Uterus (tissue), 4 donors: ENCODE measurements at places on chromosomes 3 and 15. TPM values are rescaled to one million over a fixed set of nuclear protein-coding genes. Genes with fewer than 3 reads are reported as not detected.

GRCh38 chr3:76096036-76096435 lies 310.7 kb upstream of the ZNF717 start:
- H3K27ac ChIP-seq = no peak overlapping the region
- no peaks in the 10 kb centered on the region for H3K27me3 ChIP-seq
- H3K4me1 ChIP-seq = no peaks in the 10 kb centered on the region
- H3K4me3 ChIP-seq = no peak overlapping the region
- no peaks in the 10 kb centered on the region for H3K36me3 ChIP-seq
- no peak for DNase-seq

- no peak overlapping the region for H3K27ac ChIP-seq
- no peak overlapping the region for H3K4me3 ChIP-seq
- no peaks in the 10 kb centered on the region for H3K4me1 ChIP-seq
- no peaks in the 10 kb centered on the region for H3K27me3 ChIP-seq
- H3K36me3 ChIP-seq = no peaks in the 10 kb centered on the region
These were observed 143.7 kb upstream of the KCNMB2 start for GRCh38 chr3:178392511-178392926.

GRCh38 chr15:64058279-64058678 lies 12.0 kb upstream of the DAPK2 start:
- no peak overlapping the region for H3K27ac ChIP-seq
- DNase-seq = no peak
- H3K4me3 ChIP-seq = no peak overlapping the region
- no peaks in the 10 kb centered on the region for H3K27me3 ChIP-seq

DNA sequence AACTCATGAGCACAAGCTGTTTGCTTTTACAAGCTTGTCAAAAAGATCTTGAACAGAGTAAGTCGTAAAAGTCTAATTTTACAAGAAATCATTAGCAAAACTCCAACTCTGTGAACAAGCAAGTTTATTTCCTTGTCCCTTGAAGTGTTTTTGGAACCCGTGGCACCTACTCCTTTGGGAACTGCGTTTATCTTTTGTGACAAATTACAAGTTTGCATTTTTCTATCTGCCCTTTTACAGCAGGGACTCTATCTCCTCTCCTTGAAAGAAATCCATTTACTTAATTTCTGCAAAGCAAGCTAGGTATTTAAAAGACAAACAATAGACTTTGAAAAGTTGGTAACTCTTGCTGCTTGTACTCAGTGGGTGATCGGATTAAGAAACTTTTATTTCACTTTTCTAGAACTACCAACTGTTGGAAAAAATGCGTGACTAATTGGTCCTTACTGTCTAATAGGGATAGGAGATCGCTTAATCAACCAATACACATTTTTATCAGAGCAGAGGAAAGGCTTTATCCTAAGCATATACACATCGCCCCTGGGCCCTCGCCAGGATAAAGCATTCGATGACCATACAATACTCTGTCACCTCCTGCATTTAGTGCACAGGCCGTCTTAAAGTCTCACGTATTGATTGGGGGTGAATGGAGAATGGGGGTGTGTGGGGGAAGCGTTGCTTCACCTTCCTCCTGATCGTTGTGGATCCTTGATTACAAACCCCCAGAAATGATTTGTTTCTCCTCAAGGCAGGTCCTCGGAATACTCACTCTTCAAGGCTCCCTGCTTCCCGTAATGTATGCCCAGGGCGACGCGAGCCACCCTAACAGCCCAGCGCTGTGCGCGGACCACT lies 1.7 kb downstream of the PRTG start:
- peak overlapping the region; percentile 65 for H3K4me3 ChIP-seq
- peak overlapping the region; percentile 88 for H3K27ac ChIP-seq
- no peaks in the 10 kb centered on the region for H3K4me1 ChIP-seq
- no peaks in the 10 kb centered on the region for H3K27me3 ChIP-seq
- DNase-seq = no peak

DNA sequence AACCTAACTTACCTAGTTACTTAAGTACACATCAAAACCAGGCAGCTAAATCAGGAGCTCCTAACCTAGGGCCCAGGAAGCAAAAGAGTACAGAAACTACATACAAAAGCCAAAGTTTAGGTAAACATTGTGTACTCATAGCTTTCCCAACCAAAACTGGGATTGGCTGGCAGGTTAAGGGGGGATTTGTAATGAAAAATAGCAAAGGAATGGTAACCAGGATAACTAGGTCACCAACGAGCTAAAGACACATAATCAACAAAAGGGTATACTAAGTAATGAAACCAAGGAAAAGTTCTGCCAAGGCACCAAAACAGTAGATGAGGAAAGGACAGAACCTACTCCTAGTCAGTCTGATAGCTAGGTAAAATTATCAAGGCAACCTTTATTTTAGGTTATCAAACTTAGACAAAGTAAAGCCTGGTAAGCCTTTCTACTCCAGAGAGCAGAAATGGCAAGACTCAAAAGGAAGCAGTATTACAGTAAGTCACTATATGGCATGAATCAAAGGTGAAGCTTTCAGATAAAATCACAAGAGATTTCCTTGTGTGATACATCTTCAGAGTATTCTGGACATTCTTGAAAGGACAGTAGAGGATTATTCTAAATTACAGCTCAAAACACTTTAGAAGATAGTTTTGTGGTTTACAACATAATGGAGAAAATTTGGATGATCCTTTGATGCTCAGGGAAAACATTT lies 10.2 kb downstream of the TRA2B start:
- no peaks in the 10 kb centered on the region for H3K27me3 ChIP-seq
- no peak overlapping the region for H3K4me3 ChIP-seq
- H3K4me1 ChIP-seq = peaks cover 21% of the 10 kb centered on the region
- no peaks in the 10 kb centered on the region for H3K36me3 ChIP-seq
- peak overlapping the region; percentile 37 for H3K27ac ChIP-seq
- DNase-seq = no peak

DNA sequence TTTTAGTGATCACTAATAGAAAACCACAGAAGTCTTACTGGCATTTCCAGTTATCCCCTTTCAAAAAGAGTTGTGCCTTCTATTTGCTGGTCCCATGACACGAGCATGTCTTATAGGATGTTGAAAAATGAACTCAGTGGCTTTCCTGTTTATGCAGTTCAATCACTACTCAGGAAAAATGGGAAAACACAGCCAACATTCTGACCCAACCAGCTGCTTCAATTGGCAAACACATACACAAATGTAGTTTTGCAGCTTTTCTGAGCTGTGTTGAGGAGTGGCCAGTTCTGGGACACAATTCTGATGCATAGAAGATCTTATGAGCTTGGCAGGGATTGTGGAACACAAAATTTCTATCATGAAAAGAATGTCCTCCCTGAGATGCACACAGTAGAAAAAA lies 40.3 kb downstream of the FSTL1 start:
- no peak for DNase-seq
- no peak overlapping the region for H3K27ac ChIP-seq
- no peaks in the 10 kb centered on the region for H3K36me3 ChIP-seq
- no peaks in the 10 kb centered on the region for H3K27me3 ChIP-seq
- H3K4me3 ChIP-seq = no peak overlapping the region

DNA sequence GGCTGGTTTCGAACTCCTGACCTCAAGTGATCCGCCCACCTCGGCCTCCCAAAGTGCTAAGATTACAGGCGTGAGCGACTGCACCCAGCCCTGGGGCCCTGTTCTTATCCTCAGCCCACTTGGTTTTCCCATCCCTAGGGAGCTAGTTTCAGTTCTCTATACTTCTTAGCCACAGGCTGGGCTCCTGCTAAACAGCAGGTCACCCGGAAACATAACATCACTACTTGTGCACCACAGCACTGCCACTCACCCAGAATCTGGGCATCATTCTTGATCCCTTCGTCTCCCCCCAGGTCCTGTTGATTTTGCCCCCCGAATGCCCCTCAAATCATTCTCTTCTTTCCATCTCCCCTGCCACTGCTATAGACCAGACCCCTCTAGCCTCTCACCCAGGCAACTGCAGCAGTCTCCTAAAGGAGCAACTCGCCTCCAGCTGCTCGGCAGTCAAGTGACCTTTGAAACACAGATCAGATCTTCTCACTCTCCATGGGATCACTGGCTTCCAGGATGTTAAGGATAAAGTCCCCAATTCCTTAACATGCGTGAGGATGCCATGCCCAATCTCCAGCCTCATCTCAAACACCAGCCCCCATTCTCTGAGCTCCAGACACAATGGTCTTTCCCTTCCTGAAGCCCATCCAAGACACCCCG lies 5.6 kb upstream of the AP3S2 start:
- H3K4me1 ChIP-seq = no peaks in the 10 kb centered on the region
- H3K36me3 ChIP-seq = no peaks in the 10 kb centered on the region
- H3K27me3 ChIP-seq = no peaks in the 10 kb centered on the region
- no peak overlapping the region for H3K27ac ChIP-seq
- H3K4me3 ChIP-seq = no peak overlapping the region

GRCh38 chr15:65174509-65174908 lies 10.6 kb downstream of the CLPX start:
- H3K27ac ChIP-seq = no peak overlapping the region
- no peaks in the 10 kb centered on the region for H3K4me1 ChIP-seq
- DNase-seq = no peak
- no peak overlapping the region for H3K4me3 ChIP-seq
- no peaks in the 10 kb centered on the region for H3K27me3 ChIP-seq
- H3K36me3 ChIP-seq = no peaks in the 10 kb centered on the region

ROPN1 gene
- not detected for total RNA-seq

TMCO5A gene
- total RNA-seq = not detected

TRH gene
- not detected for total RNA-seq

TGM5 gene
- not detected for total RNA-seq

KCNAB1 gene
- total RNA-seq = 12.8 TPM
